ENCODE measurements at places on chromosomes 1 and 21.

- DNase-seq = no peak
Measured at GRCh38 chr1:99621340-99621901, 24.5 kb upstream of the PALMD start.

- no peak for DNase-seq
Measured at GRCh38 chr21:40610345-40610744, 236.6 kb downstream of the DSCAM start.

DNA sequence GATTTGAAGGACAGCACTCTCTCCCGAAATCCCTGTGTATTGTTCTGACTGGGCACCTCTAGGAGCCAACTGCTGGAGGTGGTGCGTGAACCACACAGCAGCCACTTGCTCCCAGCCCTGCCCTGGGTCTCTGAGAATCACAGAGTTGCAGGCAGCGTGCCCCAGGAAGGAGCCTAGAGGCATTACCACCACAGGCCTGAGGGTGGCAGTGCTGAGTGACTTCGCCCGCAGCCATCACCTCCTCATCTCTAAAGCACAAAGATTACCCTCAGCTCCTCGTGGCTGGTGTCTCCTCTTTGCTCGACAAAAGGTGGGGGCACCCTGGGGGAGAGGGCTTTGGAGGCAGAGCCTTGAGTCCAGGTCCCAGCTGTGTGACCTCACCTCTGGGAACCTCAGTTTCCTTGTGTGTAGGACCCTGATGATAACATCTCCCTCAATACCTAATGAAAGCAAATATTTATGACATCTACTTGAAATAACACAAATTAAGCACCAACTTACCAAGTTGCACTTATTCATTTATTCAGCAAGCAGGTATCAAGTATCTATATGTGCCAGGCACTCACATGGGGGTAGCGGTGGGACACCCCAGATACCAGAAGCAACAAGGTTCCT is 86.3 kb downstream of the VWA5B1 start:
- DNase-seq = no peak

DNA sequence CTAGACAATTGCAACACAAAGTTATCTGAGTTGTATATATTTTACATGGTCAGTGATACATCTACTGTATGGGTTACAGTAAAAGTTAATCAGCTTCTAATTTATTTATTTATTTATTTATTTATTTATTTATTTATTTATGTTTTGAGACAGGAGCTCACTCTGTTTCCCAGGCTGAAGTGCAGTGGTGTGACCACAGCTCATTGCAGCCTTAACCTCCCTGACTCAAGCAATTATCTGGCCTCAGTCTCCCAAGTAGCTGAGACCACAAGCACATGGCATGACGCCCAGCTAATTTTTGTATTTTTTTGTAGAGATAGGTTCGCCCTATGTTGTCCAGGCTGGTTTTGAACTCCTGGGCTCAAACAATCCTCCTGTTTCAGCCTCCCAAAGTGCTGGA is 241.6 kb downstream of the PTPRC start:
- DNase-seq = no peak

- no peak for DNase-seq
Measured at GRCh38 chr1:84387480-84388163, 10.7 kb upstream of the DNASE2B start.

- DNase-seq = no peak
Measured at GRCh38 chr1:162538815-162539431, 22.6 kb upstream of the UAP1 start.

DNA sequence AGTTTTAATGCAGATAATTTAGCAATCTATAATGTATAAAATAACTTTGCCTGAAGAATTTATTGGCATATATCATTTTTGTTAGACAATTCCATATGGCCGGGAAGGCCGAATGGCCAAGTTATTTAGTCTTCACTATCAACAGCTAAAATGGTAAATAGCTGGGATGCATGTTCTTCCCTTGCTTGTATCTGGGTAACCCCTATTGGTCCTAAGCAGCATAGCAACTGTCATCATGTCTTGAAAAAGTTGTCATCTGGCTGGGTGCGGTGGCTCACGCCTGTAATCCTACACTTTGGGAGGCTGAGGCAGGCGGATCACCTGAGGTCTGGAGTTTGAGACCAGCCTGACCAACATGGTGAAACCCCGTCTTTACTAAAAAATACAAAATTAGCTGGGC is 340.0 kb upstream of the DPYD start:
- DNase-seq = no peak

- no peak for DNase-seq
Measured at GRCh38 chr1:100921110-100921706, 25.3 kb downstream of the SLC30A7 start.

GRCh38 chr1:9397997-9398526 is 105.4 kb downstream of the SPSB1 start:
- DNase-seq = peak; percentile 79

GRCh38 chr1:59025898-59026426 is 242.1 kb upstream of the JUN start:
- no peak for DNase-seq

DNA sequence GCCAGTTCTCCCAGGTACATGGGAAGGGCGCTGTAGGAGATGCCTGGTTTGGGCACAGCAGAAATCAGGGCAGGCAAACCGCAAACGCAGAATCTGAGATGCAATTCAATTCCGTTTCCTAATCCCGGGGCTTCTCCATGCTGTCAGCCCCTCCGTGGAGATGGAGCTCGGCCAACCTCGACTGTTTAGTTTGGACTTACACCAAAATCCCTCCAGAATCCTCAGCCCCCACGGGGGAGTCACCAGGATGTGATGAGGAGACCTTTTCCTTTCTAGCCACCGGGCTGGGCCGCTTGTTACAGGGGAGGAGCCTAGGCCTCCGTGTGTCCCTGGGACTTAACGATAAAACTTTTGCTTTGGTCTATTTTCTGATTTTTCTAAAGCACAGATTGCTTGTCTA is 7.9 kb downstream of the SLC2A7 start:
- DNase-seq = no peak

- no peak for DNase-seq
Measured at GRCh38 chr1:213939888-213940287, 47.9 kb upstream of the PROX1 start.

DNA sequence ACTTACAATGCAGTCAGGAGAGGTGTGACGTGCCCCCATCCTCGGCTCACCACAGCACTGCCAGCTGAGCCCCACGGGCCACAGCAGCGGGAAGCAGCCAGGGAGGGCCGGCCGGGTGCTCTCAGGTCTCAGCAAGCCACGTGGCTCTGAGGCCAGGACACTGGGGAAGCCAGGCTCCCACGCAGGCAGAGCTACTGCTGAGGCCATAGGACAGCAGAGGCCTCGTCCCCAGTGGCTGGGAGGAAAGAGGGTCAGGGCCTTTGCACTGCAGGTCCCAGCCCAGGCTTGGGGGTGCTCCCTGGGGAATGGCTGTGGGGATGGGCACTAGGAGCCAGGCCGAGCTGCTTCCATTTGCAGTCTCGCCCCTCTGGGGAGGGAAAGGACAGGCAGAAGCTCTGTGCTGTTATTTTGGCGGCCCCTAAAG is 5.8 kb downstream of the LRRC47 start:
- no peak for DNase-seq

DNA sequence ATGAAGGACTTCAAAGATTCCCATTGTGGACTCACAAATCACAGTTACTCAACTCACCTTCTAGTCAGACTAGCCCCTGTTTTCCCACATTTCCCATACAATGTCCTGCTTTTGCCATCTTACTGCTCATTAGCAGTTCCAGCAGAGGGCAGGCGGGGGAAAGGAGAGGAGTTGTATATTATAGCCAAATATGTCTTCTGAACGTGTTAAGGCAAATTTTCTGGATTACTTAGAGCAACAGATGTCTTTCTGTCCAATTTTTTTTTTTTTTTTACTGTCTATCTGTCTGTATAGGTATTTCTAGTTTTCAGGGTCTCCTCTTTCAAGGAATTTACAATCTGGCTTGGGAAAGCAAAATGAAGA is 29.9 kb upstream of the DDAH1 start:
- no peak for DNase-seq

DNA sequence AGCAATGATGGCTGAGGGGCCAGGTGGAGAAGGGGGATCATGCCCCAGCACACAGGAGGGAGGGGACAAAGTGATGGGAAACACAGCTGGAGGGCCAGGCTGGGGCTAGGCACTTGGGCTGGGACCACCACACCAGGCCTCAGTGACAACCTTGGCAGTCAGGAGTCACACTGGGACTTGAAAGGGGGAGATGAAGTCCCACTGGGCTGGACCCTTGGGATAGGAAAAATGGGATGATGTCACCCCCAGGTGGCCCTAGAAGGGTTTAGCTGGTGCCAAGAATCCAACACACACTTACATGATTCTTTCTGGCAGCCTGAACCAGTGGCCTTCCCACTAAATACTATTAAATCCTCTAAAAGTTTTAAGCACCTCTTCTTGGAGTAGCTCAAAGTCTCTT is 17.1 kb downstream of the ZBTB17 start:
- DNase-seq = no peak

DNA sequence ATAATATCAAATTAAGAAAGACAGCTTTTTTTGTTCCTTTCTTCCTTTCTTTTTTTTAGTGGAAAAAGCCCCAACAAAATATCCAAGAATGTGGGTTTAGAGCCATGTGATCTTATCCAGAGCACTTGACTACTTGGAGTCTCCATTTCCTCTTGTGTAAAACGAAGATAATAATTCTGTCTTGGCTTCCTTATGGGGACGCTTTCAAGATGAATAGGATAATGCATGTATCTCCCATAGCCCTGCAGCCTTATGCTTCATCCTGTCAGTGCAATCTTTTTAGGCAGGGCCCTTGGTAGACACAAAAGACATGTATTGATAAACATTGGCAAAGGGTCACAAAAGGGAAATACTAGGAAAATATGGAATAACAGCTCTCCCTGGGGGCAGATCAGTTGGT is 34.8 kb downstream of the ZBTB18 start:
- DNase-seq = no peak

DNA sequence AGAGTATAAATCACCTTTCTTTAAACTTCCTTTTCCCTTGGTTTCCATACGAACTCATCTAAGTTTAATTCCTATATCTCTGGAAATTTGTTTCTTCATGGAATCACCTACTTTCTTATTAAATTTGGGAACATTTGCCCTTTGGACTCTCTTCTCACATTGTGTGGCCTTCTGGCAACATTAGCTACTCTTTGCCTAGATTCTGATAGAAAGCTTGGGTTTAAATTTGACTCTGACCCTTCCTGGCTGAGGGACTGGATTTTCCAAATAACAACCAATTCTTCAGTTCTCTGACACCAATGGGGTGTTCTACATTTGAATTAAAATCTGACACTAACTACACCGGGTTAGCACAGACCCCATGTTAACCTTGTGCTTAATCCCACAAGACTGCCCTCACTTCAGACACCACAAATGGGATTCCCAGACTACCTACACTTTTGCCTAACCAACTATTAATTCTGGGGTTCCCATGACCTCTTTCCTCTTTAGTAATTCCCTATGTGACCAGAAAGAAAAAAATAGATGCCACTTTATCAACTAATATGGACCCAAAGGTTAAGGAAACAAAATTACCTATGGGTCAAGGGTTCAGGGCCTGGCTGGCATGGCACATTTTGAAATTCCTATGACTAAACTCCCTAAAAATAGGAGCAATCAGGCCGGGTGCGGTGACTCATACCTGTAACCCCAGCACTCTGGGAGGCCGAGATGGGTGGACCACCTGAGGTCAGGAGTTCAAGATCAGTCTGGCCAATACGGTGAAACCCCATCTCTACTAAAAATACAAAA is 9.7 kb upstream of the THEM4 start:
- no peak for DNase-seq

- no peak for DNase-seq
Measured at GRCh38 chr1:109151146-109151990, 37.5 kb downstream of the ELAPOR1 start.

DNA sequence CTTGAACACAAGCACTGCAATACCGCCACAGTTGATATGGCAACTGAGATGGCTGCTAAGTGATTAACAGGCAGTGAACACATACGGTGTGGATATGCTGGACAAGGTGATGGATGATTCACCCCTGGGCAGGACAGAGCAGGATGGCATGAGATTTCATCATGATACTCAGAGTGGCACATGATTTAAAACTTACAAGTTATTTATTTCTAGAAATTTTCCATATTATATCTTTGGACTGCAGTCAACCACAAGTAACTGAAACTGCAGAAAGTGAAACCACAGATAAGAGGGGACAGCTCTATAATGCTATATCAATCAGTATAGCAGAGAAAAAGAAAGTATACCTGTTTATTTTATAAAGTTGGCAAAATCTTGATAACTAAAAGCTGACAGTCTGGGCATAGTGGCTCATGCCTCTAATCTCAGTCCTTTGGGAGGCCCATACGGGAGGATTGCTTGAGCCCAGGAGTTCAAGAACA is 47.9 kb downstream of the PHACTR4 start:
- no peak for DNase-seq

- no peak for DNase-seq
Measured at GRCh38 chr1:222286011-222286410, 261.9 kb downstream of the HHIPL2 start.

- no peak for DNase-seq
Measured at GRCh38 chr1:82995951-82996350, 1003.0 kb downstream of the TTLL7 start.

DNA sequence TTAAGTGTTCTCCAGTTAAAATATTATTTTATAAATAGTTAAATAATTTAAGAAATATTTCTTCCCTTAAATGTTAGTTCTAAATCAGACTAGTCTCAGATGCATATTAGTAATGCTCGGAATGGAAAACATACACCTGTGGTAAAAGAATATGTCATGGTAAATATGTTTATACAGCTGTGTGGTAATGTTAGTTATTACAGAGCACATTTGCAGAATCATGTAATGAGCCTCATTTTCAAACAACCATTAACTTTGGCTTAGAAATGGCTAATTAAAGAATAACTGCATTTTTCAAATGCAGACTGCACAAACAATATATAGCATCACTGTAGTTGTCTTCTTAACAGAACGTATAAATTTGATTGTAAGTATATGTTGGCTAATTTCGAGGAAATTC is 90.3 kb downstream of the DISP1 start:
- no peak for DNase-seq

DNA sequence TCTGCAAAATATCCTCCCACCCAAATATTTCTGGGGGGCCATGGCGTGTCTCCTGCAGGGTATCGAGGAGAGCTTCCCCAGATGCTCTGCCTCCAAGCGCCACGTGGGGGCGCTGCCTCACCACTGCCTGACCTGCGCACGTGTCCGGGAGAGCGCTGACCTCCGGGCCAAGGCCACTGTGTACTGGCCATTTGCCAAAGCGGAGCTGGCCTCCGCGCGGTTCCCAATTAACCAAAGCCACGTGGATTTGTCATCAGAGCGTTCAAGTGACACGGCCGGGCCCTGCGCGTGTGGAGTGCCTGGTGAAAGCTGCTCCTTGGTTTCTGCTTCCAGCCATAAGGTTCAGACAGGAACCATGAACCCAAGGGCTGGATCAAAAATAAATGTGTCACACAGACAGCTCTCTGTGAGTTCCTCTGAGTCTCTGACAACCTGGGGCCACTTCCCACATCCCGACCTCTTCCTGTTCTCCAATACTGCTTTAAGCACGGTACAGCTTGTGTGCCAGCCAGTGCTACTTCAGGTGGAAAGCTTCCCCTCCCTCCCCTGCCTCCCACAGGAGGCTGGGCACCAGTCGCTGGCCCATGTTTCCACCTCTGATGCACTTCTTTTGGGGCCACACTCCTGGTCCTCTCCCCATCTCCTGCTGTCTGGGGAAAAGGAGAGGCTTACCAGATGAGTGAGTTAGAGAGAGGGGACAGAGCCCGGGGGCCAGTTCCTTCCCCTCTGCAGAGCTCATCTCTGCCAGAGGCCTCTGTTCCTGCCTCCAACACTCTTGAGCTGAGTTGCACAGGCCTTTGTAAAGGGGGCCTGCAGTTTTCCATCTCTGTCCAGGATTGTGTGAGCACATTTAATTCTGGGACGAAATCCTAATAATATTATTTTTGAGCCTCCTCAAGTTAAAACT is 26.1 kb downstream of the ZP4 start:
- peak; percentile 67 for DNase-seq
